ENCODE measurements at places on chromosomes 13 and 19.

DNA sequence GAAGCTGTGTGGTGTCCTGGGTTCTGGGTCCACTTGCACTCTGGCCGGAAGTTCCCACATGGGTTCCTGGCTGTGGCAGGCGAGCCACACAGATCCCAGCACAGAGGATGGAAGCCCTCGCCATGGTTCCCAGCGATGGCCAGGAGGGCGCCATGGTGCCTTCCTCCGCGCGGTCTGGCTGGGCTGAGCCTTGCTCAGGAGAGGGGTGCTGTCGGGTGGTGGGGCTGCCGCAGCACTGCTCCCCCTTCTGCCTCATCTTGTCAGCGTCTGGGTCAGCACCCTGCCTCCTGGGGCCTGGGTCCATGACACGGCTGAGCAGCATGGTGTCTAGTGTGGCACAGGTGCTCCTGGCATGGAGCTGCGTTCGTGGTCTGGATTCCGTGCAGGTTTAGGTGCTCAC is 33.5 kb downstream of the DOT1L start:
- DNase-seq = no peak

DNA sequence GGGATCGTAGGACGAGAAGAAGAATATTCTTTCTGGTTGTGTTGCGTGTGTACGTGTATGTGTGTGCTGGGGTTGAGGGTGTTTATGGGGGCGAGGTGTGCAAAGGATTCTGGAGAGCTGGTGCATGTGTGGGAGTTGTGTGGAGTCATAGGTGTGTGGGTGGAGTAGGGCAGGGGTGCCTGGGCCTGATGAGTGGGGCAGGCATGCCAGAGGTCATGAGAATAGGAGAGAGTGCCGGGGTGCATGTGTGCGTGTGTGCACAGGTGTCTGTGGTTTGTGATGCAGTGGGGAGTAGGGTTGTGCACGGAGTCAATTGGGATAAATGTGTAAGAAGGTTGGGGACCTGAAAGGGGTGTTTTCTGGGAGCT is 649 bp downstream of the TMEM91 start:
- DNase-seq = peak; percentile 63

GRCh38 chr19:4868286-4868834 is 893 bp upstream of the PLIN3 start:
- no peak for DNase-seq

DNA sequence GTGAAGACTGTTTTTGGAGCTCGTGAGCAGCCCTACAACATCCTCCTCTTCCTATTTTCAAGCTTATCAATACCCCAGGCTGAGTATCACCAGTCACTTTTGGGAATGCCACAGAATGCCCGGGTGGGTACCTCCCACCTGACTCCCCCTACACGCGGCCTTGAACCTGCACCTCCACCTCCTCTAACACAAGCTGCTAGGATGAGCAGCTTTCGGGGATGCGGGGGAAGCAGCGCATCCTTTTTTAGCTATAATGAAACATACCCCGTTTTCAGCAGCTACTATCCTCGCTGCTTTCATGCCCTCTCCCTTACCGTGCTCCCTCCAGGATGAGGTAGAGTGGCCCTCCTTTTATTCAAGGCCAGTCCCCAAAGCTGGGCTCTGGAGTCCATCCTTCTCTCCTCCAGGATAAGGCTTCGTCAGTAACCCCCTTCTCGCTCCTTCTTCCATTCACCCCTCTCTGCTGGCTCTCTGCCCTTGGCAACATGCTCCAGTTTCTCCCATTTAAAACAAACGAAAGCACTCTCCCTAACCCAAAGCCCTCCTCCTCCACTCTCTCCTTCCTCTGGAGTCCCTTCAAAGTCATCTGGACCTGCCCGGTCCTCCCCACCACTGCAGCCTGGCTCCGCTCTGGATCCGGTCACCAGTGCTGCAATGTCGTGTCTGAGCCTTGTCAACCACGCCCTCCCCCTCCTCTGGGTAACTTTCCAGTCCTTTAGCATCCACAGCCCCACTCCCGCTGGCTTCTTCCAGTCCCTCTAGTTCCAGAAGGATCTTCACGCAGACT is 55.3 kb downstream of the STK24 start:
- DNase-seq = no peak

- no peak for DNase-seq
These were observed 14.4 kb upstream of the PLEKHF1 start for GRCh38 chr19:29650772-29651387.

DNA sequence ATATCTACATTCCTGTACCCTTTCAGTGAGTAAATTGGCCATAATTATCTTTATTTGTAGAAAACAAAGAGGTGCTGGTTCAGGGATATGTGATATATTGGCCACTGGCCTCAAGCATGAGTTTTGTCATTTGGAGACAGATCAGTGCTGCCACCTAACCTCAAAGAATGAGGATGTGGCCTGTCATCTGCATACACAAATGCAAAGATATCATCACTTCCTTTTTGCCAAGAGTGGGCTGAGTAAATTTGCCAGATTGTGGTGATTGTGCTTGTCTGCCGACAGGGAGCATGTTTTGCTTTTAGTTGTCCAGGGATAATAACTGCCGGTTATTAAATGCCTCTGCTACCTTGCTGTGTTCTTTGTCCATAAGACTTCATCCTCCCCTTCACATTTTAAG is 44.2 kb downstream of the WASF3 start:
- DNase-seq = no peak
